Nucleus accumbens (tissue), 56 donors: ENCODE measurements at places on chromosomes 12 and 14.

DNA sequence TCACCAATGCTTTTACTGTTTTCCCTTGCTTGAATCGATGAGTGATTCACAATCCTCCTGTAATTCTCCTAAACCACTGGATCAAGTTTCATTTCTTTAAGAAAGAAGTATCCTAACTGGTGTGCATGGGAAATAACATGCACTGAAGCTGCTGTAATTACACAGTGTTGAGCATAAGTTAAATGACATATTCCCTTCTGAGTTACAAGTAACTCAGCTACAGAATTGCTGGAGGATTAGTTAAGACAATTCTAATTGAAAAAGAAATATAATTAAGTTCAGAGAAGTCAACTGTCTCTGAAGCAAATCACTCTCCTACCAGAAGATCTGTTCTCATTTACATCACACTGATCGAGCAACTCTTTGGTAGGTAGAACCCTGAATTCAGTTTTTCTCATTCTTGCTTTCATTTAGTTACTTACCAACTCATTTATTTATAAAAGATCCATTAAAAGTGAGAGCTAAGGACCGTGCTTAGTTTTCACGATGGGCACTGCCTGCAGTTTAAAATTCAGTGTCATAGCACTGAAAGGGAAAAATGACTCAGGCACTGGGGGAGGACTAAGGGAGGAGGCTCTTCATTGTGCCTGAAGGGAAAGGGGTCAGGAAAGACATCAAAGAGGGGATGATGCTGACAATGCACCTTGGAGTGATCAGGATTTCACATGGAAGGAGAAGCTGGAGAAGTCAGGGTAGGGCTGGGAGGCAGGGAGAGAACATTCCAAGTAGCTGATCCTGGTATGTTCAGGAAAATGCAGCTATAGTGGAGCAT lies 327.2 kb downstream of the EMP1 start:
- no peak for DNase-seq

GRCh38 chr12:68639396-68639767 lies 28.7 kb downstream of the RAP1B start:
- DNase-seq: no peak

- no peak for DNase-seq
These were observed 544.0 kb downstream of the GALC start for GRCh38 chr14:87449016-87449415.

DNA sequence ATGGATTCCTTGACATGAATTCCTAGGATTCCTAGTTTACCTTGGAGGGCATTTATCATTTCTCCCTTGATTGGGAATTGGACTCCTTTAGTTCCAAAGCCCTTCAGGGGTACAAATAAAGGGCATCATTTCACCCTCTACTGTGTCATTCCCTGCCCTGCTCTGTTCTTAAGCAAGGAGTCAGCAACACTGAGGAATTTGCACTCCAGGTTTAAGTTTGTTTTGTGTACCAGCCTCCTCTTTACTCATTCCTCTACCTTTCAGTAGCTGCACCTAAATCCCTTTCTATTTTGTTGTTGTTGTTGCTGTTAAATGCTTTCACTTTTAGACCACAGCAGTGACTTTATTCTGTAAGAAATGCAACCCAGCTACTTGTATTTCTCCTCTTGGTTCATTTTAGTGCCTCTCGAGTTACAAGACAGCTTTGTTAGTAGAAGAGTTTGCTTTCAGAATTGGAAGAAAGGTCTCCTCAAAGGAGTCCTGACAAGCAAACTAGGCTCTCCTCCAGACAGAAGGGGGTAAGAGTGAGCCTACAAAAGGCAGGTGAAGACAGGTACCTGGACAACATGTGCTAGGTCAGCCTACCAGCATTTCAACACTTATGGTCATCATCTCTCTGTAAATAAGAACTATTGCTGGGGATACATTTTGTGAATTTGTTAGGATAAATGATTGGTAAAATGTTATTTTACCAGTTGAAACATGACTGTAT lies 90.0 kb downstream of the RMST start:
- DNase-seq: no peak

- DNase-seq: no peak
These were observed 532.5 kb downstream of the VRK1 start for GRCh38 chr14:97329701-97330100.

DNA sequence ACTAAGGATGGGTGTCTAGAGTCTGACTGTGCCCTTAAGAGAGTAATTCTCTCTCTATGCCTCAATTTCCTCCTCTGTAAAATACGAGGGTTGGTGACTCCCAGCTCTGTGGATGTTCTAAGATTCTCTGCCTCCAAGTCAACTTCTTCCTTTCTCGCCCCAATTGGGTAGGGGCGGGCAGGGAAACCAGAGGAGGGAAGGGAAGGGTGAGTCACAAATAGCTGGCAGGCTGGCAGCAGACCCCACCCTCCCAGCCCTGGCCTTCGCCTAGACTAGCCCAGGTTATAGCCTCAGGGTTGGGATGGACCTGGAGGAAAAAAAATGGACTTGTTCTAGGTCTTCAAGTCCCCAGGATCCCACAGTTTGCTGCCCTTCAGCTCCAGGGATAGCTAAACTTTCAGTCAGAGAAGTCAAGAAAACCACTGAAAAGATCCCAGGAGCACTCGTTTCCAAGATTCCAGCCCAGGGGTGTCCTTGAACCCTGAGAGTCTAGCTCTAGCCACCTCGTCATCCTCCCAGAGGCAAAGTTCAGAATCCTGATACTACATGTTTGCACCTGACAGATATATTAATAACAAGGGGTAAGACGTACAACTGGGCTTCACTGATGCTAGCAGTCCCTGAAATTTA lies 2.3 kb downstream of the DGKA start:
- DNase-seq: no peak

- no peak for DNase-seq
These were observed 150.8 kb downstream of the TTC8 start for GRCh38 chr14:88975043-88975830.

DNA sequence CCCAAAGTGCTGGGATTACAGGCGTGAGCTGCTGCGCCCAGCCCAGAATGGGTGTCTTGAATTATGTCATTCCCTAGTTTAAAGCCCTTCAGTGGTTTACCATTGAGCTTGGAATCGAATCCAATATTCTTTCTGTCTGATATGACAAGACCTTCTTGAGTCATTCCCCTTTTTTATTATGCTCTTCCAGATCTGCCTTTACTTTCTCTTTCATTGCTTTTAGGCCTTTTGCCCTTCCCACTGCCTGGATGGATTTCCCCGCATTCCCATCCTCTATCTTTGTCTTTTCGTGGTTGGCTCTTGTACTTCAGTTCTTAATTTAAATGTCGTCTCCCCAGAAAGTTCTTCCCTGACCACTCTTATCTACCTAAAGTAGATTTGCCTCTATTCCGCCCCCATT lies 1.6 kb downstream of the TRAFD1 start:
- no peak for DNase-seq

DNA sequence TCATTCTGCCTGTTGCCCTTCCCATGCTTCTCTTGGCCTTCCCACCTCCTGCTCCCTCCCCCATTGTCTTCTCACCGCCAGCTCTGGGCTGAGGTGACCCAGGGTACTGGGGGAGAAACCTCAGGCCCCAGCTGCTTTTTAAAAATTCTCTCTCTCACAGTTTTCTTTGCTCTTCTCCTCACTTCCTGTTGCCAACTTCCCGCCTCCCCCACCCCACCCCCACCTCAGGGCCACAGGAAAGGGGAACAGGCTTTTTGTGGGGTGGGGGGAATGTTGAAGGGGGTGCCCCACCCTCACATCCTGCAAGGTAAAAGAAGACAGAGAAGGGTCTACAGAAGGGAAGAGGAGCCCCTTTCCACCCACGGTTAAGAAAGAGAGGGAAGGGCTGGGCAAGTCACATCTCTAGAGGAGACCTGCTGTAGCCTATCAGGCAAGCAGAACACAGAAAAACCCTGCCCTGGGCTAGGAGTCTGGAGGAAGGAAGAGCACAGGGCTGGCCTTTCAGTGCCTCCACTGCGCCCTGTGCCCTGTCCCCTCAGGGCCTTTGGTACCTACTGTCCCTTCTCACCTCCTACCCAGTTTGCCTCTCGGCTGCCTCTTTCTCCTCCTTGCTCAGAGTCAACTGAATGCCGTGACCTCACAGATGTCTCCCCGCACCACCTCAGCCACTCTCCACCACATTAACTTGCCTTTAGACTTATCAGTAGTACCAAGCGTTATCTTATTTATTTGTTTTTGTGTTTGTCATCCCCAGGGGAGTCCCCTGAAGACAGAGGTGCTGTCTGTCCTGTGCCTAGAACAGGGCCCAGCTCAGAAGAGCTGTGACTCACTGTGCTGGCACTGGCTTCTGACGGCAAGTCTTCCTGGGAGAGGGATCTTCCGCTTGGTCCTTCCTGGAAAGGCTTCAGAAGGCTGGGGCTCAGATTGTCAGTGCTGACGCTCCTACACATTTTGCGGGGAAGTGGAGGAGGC lies 1.7 kb downstream of the ARHGAP9 start:
- no peak for DNase-seq

GRCh38 chr14:99537399-99537798 lies 56.2 kb downstream of the CCNK start:
- no peak for DNase-seq

DNA sequence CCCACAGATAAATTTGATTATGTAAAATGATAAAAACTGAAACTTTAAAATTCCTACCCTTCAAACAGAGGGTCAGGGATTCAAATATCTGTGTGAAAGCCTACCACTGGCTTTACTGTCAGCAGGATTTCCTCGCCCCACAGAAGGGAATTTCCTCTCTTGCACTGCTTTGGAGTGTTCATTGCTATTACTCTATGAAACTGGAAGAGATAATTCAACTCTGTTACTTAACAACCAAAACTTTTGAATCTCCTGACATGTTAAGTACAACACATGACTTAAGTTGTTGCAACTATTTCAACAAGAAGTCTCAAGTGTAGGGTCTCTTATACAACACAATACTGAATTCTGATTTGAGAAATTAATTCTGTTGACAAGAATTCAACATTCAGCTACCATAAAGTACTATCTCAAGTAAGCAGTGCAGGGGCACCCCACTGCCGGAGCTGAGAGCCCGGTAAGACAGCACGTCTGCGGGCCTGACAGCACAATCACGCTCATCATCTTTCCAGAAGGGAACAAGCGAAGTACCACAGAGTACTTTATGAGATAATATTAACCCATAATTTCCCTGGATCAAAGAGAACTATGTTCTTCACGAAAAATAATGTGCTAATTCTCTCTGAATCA lies 22.9 kb downstream of the DICER1 start:
- no peak for DNase-seq
